ENCODE measurements at places on chromosomes 5 and 9.

DNA sequence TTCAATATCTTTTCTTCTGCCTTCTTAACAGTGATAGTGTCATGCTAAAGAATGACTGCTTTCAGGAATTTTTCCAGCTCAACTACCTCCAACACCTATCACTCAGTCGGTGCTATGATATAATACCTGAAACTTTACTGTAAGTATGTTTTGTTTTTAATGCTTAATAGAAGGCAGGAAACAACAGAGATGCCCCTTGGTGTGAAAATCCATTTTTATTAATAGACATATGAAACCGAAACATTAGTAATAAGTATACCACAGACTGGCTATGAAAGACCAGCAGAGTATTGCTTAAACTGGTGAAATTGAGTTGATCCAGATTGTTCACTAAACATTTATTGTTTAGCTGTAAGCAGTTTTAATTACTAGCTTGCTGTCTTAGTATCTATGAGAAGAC is 25.2 kb downstream of the SKP2 start:
- no peak for DNase-seq

DNA sequence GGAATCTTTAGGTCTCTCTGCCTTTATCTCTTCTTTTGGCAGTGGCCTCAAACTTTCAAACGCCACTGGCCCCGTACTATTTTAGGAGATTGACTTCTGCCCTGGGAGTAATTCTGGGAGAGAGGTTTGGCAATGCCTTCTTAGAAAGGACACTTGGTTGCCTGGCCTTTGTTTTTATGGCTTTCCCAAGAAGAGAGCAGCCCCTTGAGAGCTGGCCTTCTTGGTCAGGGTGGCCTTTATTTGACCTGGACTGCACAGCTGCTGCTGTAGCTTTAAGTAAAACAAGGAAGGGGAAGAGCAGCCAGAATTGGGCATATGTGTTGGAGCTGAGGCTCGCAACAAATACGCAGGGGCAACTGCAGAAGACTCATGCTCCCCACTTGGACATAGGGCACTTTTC is 60.8 kb downstream of the PTPN3 start:
- no peak for DNase-seq

DNA sequence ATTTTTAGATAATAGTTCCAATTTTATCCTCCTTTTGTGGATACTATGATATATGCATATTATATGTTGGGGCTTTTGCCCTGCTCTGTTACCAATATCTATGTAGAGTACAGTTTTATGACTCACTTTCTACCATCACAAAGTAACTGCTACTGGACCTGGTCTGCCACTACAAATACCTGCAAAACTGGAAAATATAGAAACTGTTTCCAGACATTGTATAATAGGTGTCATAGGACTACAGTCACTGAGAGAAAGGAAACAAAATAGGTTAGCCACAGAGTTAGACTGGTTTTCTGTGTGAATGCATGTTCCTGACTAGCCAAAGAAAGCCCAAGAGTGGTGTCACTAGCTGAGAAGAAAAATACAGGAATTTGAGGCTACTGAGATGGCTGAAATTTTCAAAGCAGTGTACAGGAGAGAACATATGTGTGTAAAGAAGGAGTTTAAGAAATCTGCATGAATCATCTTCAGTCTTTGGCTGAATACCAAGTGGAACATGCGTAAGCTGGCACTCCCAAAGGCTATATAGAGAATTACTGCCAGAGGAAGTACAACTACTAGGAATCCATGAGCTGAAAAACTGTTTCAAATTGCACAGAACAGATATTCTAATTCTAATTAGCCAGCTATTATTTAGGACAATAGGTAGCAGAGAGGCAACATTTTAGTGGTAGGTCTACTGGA is 29.0 kb upstream of the FAM174A start:
- DNase-seq = no peak

- no peak for DNase-seq
Measured at GRCh38 chr9:78856144-78856543, 559.2 kb downstream of the PSAT1 start.

DNA sequence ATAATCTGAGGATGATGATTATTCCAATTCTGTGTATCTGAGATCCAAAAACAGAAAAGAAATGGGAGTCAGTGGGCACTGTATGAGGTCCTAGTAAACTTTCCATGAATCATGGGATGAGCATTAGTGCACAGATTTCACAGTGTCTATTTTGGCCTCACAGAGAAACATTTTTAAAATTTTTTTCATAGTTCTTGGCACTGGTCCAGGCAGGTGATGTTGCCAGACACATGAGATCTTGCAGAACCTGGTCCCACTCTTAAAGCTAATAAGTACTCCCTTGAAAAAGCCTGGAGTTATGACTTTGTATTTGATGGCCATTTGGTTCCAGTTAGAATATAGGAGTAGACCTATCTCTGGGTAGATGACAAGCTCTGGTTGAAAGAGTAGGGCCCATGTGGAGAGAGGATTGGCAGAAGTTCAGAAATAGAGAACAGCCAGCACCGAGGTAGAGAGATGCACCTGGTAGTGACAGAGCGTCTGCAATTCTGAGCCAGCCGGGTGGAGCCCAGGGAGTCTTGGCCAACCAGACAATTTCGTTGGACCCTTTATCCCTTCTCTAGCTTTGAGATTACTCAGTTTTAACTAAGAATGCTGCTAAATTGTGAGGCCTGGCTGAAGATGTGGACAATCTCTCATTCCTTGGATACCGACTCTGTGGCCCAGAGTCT is 6.3 kb upstream of the TNFSF15 start:
- DNase-seq = no peak

GRCh38 chr5:172661526-172661925 is 20.5 kb downstream of the NEURL1B start:
- no peak for DNase-seq

DNA sequence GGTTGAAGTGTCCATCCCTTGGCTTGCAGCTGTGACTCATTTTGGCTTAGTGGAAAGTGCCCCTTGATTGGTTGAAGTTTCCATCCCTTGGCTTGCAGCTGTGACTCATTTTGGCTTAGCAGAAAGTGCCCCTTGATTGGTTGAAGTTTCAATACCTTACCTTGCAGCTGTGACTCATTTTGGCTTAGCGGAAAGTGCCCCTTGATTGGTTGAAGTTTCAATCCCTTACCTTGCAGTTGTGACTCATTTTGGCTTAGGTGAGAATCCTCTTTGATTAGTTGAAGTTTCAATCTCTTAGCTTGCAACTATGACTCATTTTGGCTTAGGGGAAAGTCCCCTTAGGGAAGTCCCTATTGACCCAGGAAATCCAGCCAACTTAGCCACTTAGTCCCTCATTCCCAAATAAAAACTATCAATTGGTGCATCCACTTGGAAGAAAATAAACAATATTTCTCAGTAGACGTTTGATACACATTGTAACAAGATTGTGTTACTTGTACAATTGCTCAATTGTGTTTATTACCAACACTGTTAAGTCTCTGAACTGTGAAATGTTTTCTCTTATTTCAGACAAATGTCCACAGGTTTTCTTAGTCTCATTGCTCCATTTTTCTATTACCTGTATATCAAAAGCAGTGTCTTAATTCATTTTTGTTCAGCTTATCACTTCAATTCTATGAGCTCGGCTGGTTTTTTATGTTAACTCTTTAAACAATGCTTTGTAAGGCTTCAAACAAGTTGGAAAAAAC is 2308.8 kb upstream of the ACO1 start:
- DNase-seq = no peak

GRCh38 chr9:86771941-86772634 is 175.2 kb downstream of the GAS1 start:
- DNase-seq = no peak

DNA sequence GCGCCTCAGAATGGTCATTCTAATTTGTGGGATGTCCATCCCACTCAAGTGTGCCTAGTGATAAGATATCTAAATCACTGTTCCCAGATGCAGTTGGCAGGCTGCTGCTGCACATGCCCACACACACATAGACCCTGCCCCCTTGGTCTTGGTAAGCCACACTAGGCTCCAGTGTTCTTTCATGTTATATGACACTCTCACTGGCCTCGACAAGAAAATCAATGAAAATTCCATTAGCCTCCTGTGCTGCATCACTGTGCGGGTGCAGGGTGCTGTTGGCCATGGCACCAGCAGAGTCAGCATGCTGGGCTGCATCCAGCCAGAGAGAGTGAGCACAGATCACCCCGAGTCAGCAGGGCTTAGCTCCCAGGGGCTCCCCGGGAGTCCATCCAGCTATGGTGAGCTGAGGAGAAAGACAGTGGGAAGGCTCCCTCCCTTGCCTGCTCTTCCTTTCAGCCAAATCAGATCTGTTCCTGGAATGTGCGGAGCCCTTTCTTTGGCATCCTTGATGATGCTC is 59.9 kb downstream of the ABLIM3 start:
- no peak for DNase-seq

- no peak for DNase-seq
Measured at GRCh38 chr9:136119061-136119882, 597 bp upstream of the TMEM250 start.

GRCh38 chr5:112795342-112795741 is 57.7 kb downstream of the APC start:
- DNase-seq = no peak

GRCh38 chr5:36692791-36693763 is 86.7 kb downstream of the SLC1A3 start:
- peak; percentile 28 for DNase-seq

DNA sequence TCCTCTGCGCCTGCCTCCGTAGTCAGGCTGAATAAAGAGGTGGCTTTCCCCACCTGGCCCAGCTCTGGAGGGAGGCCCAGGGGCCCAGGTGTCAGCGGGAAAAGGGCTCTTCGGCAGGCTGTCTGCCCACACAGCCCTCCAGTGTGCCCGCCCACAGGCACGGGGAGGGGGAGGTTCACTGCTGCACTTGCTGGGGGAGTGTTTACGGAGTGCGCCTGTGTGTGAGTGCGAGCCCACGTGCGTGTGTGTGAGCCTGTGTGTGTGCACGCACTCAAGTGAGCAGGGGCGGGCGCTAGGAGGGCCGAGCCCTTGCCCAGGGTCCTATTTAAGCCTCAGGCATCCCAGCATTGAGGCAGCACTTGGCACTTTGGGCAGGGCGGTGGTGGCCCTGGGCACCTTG is 10.9 kb downstream of the DNLZ start:
- DNase-seq = no peak

DNA sequence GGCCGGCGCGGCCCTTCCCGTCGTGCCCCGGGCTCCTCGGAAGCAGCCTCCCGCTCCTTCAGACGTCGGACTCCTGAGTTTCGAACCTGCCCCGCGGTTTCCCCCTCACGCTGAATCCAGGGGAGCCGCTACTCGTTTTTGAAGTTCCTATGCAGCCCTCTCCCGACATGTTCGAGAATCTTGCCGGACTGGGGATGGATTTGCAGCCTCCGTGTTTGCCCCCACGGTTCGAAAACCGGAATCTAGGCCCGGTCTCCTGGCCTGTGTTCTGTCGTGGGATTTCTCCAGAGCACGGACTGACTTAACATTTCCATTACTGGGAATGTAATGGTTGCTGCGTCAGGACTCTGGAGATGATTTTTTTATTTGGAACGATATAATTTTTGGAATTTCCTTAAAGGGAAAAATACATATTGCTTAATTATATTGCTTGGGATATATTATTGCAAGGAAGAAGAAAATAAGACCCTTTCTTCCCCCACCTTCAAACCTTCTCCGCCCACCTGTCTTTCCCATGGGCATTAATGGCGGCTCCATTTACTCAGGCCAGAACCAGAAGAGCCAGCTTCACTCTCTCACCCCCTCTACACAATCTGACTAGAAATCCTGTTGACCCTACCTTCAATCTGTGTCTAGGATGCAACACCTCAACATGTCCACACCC is 8.5 kb upstream of the MGAT1 start:
- DNase-seq = no peak

DNA sequence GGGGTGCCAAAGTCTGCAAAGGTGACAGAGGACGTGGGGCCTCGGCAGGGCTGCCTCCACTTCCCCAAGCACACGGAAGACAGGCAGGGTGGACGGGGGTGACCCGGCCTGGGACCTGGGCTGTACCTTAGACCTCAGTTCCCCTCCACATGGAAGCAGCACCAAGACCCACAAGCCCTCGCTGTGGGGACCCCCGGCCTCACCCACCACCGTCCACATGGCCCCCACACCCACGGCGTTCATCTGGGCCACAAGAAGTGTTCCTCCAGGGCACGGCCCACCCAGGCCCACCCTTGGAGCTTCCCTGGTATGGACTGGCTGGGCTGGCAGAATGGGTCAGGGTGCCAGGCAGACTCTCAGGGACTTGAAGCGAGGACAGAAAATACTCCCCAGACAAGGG is 45.8 kb upstream of the NKD2 start:
- DNase-seq = no peak

GRCh38 chr5:128341056-128341455 is 197.0 kb downstream of the FBN2 start:
- no peak for DNase-seq

- no peak for DNase-seq
Measured at GRCh38 chr9:7178729-7179128, 421.0 kb downstream of the KDM4C start.

DNA sequence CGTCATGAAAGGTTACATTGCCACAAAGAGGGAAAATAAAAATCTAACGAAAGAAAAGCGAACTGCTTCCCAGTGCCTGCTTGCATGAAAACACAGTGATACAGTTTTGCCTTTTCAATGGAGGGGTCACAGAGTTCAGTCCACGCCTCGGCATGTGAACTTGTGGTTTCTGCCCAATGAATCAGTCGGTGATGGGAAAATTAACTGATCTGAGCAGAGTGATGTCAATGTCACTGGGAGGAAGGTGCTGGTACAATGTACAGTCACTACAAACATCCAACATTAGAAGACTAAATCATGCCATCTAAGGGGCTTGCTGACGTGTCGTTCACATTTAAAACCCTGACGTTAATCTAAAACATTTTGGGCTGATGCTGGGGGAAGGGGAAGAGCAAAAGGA is 151.8 kb upstream of the MSX2 start:
- DNase-seq = no peak

- DNase-seq = no peak
Measured at GRCh38 chr9:113620377-113621161, 157.0 kb downstream of the RGS3 start.

GRCh38 chr9:125906144-125906543 is 159.0 kb downstream of the PBX3 start:
- DNase-seq = no peak

DNA sequence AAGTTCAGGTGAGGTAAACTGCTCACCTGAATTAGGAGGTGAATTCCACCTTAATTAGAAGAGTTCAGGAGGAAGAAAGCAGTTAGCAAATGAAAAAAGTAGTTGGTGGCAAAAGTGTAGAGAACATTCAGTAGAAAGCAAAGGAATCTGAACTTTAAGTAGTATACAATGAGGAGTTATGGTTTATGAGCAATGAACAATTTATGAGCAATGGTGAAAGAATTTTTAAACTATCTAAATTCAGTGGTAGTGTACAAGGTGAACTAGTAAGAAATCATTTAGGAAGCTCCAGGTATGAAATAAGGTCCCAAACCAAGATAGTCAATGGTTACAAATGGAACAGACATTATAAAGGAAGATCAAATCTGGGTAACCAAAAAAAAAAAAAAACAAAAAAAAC is 3.1 kb downstream of the CETN3 start:
- no peak for DNase-seq
